Mesendoderm (in vitro differentiated cells): ENCODE measurements at places on chromosomes 3 and 15.

GRCh38 chr3:51621091-51621892, 49.8 kb upstream of the TEX264 start:
- H3K4me3 ChIP-seq: no peak overlapping the region
- H3K27ac ChIP-seq: no peak overlapping the region
- H3K27me3 ChIP-seq: no peaks in the 10 kb centered on the region

DNA sequence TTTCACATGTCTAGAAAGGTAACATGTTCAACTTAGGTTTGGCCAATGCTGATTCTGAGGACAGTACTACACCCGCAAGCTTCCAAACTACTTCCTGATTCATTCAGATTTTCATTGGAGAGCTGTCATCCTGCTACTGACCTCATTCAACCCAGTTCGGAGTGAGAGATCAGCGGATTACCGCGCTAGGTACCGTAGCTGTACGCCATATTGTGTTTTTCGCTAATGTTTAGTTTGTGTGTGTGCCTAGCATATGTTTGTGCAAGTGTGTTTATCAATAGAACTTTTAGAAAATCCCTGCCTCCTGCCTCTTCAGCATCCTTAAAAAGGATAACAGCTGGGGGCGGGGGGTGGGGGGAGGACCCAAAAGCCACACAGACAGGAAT, 1.1 kb downstream of the ZBTB20 start:
- peak overlapping the region; percentile 74 for H3K4me3 ChIP-seq
- DNase-seq: peak; percentile 67
- no peaks in the 10 kb centered on the region for H3K27me3 ChIP-seq
- no peak overlapping the region for H3K27ac ChIP-seq

GRCh38 chr3:71910108-71910507, 125.2 kb upstream of the PROK2 start:
- H3K27ac ChIP-seq: no peak overlapping the region
- no peaks in the 10 kb centered on the region for H3K4me1 ChIP-seq
- H3K27me3 ChIP-seq: no peaks in the 10 kb centered on the region
- H3K36me3 ChIP-seq: no peaks in the 10 kb centered on the region

- no peak for DNase-seq
- H3K27ac ChIP-seq: no peak overlapping the region
- H3K27me3 ChIP-seq: no peaks in the 10 kb centered on the region
- no peaks in the 10 kb centered on the region for H3K4me1 ChIP-seq
- no peaks in the 10 kb centered on the region for H3K36me3 ChIP-seq
Measured at GRCh38 chr15:100726421-100727190, 124.2 kb downstream of the ASB7 start.

- no peaks in the 10 kb centered on the region for H3K36me3 ChIP-seq
- H3K4me1 ChIP-seq: no peaks in the 10 kb centered on the region
- no peak overlapping the region for H3K27ac ChIP-seq
- no peaks in the 10 kb centered on the region for H3K27me3 ChIP-seq
- DNase-seq: no peak
Measured at GRCh38 chr3:16392717-16393116, 120.8 kb downstream of the RFTN1 start.

DNA sequence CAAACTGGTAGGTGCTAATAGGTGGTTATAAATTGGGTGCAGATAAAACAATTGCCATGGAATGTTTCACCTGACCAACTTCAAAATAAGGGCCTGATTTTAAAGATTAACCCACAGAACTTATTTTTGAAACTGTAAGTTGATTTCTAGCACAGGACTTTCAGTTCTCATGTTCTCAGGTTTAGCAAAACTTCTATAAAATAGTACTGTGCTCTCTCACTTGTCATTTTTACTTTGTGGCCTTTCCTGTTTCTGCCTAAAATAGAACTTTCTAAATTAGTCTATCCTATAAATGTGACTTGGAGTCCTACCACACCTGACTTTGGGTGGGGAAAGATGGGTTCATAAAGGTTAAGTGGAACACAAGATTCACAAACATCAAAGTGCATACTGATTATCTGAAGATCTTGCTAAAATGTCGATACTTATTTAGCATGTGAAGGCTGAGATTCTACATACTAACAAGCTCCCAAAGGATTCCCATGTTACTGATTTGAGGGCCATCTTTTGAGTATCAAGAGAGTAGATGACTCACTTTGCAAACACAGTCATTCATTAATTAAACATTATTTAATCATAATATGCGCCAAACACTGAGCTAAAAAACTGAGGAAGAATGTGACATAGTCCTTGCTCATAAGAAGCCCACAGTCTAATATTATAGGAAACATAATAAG, 38.6 kb downstream of the BTLA start:
- no peak overlapping the region for H3K27ac ChIP-seq
- H3K4me3 ChIP-seq: no peak overlapping the region
- no peaks in the 10 kb centered on the region for H3K36me3 ChIP-seq

DNA sequence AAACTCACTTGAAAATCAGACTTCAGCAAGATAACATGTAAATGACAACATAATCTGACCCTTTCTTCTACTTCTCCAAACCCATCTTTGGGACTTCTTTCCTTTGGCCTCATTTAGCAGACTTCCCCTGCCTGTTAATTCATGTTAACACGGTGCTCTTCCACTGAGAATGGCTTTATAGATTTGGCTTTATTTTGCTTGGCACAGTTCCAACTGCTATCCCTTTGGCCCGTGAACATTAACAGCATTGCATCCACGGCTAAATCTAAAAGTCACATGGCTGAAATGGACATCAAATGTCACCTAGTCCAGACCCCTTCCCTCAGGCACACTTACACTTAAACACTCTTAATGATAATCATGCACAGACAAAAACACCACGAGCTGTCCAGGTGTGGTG, 3.8 kb downstream of the ZMAT3 start:
- H3K27me3 ChIP-seq: no peaks in the 10 kb centered on the region
- no peaks in the 10 kb centered on the region for H3K4me1 ChIP-seq
- H3K27ac ChIP-seq: no peak overlapping the region
- H3K4me3 ChIP-seq: no peak overlapping the region
- DNase-seq: no peak

DNA sequence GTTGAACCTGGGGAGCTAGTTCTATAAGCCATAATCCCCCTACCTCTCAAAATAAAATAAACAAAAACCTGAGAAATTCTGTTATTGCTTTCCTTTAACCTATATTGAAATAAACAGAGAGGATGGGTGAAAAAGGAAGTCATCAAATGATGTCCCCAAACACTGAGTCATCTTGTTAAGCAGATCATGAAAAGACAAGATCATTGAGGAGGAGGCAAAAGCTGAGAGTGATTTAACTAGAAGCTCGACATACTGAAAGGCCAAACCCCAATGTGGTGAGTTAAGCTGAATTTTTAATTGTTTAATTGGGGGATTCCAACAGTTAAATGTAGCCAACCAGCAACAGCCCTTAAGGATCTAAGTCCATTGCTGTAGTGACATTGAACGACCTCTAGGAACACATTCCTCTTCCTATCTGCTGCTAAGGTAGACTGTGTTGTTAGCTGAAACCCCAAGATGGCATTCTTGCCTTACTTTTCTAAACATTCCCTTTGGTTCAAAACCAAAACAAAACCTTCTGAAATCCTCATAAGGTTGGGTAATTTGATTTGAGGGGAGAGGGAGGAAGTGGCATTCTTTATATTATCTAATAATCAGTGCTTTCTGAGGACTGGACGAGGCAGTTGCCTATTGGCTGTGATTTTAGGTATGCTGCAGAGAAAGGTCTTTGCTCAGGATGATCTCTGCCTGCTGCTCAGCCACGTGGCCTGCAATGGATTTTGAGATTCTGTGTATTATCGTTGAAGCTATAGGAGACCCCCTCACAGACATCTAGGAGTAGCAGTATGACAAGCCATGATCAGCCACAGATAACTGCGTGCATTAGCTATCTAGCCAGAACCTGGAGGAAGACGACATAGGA, 62.7 kb upstream of the BNIP2 start:
- H3K27ac ChIP-seq: no peak overlapping the region
- H3K36me3 ChIP-seq: no peaks in the 10 kb centered on the region
- DNase-seq: peak; percentile 83
- no peaks in the 10 kb centered on the region for H3K4me1 ChIP-seq
- H3K4me3 ChIP-seq: no peak overlapping the region

DNA sequence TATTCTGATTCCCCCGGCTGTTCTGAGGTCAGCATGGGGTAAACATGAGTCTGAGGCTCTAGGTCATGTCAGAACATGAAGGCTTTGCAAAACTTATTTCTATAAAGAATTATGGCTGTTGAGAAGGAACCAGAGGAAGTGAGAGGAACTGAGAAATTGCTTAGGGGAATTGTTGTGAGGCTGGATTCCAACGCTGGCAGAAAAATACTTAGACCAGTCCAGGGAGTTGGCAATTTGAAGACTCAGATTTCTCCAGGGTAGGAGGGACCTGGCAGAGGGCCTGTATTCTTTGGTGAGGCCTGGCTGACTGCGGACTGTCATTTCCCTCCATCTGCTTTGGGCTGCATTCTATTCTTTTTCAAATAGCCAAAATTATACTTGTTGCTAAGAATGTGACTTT, 155.5 kb downstream of the PLD1 start:
- H3K4me1 ChIP-seq: no peaks in the 10 kb centered on the region
- no peak overlapping the region for H3K4me3 ChIP-seq
- DNase-seq: no peak
- H3K27ac ChIP-seq: no peak overlapping the region
- no peaks in the 10 kb centered on the region for H3K27me3 ChIP-seq
- H3K36me3 ChIP-seq: no peaks in the 10 kb centered on the region

- H3K4me1 ChIP-seq: no peaks in the 10 kb centered on the region
- H3K27ac ChIP-seq: no peak overlapping the region
- H3K27me3 ChIP-seq: no peaks in the 10 kb centered on the region
- DNase-seq: no peak
Measured at GRCh38 chr3:195838714-195839113, 27.0 kb upstream of the MUC4 start.

DNA sequence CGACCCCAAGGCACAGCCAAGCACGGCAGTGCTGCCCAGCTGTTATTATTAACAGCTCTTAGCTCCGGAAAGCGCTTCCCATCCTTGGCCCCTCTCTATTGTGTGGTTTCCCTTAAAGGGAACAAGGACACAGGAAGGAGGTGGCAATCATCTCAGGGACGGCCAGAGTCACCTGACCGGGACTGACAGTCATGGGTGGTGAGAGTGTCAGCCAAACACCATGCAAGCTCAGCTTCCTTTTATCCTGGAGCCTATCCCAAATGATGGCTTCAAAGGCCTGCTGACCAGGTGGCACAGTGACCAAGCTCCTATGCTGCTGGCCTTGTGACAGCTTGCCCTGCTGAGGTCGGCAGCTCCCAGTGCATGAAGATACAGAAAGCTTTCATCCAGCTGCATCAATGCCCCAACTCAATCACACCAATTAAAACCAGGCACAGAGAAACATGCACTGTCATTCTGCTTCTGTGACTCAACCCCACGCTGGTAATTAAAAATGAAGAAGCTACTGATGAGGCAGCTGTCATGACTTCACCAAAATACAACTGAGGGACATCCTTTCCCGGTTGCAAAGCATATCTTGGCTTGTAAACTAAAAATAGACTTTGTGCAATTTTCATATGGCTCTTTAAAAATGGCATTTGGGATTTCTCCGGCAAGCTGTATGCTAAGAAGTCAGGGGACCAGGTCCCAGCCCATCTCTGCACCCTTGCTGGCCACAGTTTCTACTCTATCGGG, 34.0 kb downstream of the PCSK6 start:
- no peak overlapping the region for H3K27ac ChIP-seq
- no peaks in the 10 kb centered on the region for H3K36me3 ChIP-seq
- no peak for DNase-seq
- H3K27me3 ChIP-seq: no peaks in the 10 kb centered on the region
- H3K4me1 ChIP-seq: peaks cover 3% of the 10 kb centered on the region

DNA sequence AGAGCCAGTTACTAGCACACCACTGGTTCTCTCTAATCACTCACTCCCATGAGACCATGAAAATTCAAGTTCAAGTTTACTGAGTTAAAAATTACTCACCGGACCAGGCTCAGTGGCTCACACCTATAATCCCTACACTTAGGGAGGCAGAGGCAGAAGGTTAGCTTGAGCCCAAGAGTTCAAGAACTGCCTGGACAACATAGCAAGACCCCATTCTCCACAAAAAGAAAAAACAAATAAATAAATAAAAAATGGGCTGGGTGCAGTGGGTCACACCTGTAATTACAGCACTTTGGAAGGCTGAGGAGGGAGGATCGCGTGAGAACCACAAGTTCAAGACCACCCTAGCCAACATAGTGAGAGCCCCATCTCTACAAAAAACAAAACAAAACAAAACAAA, 21.2 kb upstream of the CILP start:
- H3K27ac ChIP-seq: no peak overlapping the region
- H3K36me3 ChIP-seq: no peaks in the 10 kb centered on the region
- no peak for DNase-seq
- no peaks in the 10 kb centered on the region for H3K27me3 ChIP-seq
- no peak overlapping the region for H3K4me3 ChIP-seq

GRCh38 chr15:41408234-41408641, 5.9 kb upstream of the NDUFAF1 start:
- no peaks in the 10 kb centered on the region for H3K27me3 ChIP-seq
- DNase-seq: peak; percentile 18
- no peaks in the 10 kb centered on the region for H3K4me1 ChIP-seq
- no peaks in the 10 kb centered on the region for H3K36me3 ChIP-seq
- no peak overlapping the region for H3K27ac ChIP-seq

- no peaks in the 10 kb centered on the region for H3K36me3 ChIP-seq
- no peak overlapping the region for H3K4me3 ChIP-seq
- H3K4me1 ChIP-seq: no peaks in the 10 kb centered on the region
- H3K27ac ChIP-seq: no peak overlapping the region
- peak; percentile 91 for DNase-seq
Measured at GRCh38 chr3:42572278-42572677, 9.5 kb downstream of the SEC22C start.

GRCh38 chr3:24363242-24363641, 131.4 kb downstream of the THRB start:
- no peaks in the 10 kb centered on the region for H3K4me1 ChIP-seq
- no peak overlapping the region for H3K4me3 ChIP-seq
- DNase-seq: no peak
- no peaks in the 10 kb centered on the region for H3K36me3 ChIP-seq
- H3K27ac ChIP-seq: no peak overlapping the region

DNA sequence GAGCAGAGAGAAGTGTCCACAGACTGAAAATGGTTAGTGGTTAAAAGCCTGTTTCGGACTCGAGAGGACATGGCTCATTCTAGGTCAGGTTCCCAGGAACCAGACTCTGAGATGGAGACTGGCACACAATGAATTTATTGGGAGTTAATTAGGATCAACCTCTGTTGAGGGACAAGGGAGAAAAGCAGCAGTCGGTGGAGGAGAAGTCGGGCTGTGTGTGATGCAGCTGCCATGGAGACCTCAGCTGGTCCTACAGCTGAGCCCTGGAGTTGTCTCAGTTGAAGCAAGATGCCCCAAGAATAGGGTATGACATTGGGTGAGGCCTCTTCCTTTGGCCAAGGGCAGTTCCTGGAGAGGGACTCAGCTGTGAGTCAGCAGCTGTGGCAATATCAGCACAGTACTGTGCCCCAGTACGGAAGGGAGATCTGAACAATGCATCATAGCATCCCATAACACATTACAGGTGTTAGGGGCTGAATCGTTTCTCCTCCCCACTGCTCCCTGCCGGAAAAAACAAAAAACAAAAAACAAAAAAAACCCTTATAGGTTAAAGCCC, 105.4 kb downstream of the ABHD5 start:
- no peaks in the 10 kb centered on the region for H3K4me1 ChIP-seq
- H3K27me3 ChIP-seq: no peaks in the 10 kb centered on the region
- no peaks in the 10 kb centered on the region for H3K36me3 ChIP-seq
- H3K27ac ChIP-seq: no peak overlapping the region
